Activated CD4-positive, CD25-positive, alpha-beta regulatory T cell treated with anti-CD3 and anti-CD28 coated beads, Interleukin-2, amount 50 U/mL, for 16 hours (primary cell): ENCODE measurements at places on chromosomes 11 and 22.

DNA sequence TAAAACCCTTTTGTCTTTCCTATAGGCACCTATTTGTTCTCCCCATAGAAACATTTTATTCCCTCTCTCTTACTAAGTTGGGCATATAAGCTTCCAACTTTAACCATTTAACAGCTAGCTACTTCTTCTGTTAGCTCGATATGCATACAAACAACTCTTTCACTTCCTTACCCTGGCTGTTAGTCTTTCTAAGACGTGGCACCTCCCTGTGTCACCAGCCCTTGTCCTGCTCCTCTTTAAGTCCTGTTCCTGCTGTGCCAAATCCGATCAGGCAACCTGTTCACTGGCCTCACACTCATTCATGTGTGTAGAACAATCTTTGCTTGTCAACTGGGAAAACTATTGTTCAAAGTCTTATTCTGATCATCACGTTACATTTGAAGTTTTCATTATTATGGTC, 1376.1 kb upstream of the TENM4 start:
- no peak for DNase-seq

GRCh38 chr11:91700854-91701253, 523.8 kb upstream of the FAT3 start:
- DNase-seq: no peak

DNA sequence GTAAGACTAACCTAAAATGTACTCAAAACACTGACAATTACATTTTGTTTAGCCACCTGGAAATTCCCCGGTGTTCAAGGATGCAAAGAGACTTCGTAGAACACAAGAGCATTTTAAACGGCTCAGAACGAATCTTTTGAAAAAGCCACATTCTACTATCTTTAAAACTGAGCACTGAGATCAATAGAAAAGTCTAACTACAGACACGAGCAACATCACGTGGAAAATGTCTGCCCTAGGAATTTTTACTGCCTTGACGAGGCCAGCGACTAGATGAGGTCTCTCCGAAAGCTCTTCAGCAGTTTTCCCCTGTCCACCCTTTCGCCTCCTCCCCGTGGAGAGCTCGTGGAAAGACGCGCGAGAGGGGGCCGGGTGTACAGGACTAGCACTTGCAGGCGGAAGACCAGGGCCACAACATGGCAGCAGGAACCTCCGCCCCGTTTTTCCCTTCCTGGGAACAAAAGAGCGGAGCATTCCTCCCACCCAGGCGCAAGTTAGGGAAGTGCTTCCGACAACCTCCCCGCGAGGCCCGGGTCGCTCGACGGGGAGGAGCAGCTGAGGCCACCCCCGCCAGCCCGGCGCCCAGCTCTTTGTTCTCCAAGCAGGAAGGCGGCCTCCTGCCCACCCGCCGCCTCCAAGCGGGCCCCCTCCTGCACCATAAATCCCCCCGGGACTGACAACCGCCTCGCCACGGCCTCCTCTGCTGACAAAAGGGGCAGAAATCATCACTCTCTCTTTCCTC, 1.1 kb downstream of the EIF4G2 start:
- peak; percentile 6 for DNase-seq

DNA sequence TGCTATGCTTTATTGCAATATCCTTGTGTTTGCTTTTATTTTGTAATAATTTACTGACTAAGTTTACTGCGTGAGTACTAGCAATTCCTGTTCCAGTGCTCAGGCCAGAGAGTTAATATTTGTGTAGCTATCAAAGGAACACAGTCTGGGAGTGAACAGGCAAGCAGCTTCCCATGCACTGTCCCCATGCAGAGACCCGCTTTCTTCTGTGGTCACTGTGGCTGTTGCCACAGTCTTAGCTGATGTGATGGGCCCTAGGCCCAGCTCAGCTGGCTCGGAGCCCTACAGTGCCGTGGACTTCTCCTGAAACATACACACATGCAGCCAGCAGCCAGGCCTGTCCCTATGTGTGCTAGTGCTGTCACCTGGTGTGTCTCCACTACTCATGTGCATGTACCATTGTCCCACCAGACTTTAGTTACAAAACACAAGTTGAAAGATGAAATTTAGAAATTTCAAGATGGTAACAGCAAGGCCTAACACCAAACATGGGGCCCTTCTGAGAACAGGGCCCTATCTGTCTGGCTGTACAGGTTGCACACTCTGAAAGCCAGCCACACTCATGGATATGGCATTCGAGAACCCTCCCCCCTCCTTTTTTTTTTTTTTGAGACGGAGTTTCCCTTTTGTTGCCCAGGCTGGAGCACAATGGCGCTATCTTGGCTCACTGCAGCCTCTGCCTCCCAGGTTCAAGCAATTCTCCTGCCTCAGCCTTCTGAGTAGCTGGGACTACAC, 12.3 kb upstream of the SCUBE2 start:
- no peak for DNase-seq

DNA sequence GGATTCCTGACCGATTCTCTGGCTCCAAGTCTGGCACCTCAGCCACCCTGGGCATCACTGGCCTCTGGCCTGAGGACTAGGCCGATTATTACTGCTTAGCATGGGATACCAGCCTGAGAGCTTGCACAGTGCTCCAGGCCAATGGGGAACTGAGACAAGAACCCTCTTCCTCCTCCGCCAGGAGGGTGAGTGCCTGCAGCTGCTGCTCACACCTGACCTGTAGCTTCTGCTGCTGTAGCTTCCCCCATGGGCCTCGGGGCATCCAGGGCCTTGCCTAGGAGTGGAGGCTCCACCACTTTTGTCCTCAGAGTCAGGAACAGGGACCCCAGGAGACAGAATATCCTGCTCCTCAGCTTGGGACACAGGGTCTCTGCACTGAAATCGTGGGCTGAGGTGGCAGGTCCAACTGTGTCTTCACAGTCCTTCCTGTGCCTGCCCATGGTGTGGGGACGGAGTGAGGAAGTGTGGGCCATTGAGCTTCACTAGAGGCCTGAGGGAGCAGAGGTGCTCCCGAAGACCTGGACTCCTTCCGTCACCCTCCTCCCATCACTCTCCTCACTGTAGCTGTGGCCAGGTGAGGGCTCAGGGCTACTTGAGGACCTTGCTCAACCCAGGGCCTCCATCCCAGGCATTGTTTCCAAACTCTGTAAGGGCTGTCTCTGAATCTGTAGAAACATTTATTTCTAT, 103.8 kb downstream of the ZNF280B start:
- no peak for DNase-seq

DNA sequence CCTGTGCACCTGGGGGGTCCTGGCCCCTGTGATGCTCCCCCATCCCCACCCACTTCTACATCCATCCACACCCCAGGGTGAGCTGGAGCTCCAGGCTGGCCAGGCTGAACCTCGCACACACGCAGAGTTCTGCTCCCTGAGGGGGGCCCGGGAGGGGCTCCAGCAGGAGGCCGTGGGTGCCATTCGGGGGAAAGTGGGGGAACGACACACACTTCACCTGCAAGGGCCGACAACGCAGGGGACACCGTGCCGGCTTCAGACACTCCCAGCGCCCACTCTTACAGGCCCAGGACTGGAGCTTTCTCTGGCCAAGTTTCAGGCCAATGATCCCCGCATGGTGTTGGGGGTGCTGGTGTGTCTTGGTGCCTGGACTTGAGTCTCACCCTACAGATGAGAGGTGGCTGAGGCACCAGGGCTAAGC, 20.0 kb upstream of the TALDO1 start:
- DNase-seq: no peak

- DNase-seq: no peak
Measured at GRCh38 chr22:29203488-29204454, 1.9 kb upstream of the EMID1 start.

DNA sequence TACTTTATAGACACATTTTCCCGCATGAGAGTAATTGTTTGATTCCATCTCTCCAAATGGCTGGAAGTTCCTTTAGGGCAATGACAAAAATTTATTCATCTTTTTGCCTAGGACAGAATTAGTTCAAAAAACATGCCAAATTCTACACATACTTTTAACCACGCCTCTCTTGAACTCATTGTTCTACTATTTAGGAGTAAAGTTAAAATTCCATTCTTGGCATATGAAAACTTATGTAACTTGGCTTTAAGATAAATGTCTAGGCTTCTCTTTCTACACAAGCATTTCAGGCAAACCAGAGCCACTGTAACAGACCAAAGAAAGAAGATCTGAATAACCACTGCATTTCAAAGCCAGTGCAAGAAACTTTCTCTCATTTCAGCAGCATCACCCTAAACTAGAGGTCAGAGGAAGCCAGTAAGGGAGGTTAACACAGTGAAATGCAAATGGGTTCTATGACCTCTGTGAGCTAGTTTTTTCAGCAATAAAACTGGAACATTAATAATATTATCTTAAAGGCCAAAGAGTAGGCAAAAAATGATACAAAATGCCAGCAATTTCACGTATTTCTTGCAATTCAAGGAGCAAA, 73.0 kb downstream of the RSF1 start:
- no peak for DNase-seq

DNA sequence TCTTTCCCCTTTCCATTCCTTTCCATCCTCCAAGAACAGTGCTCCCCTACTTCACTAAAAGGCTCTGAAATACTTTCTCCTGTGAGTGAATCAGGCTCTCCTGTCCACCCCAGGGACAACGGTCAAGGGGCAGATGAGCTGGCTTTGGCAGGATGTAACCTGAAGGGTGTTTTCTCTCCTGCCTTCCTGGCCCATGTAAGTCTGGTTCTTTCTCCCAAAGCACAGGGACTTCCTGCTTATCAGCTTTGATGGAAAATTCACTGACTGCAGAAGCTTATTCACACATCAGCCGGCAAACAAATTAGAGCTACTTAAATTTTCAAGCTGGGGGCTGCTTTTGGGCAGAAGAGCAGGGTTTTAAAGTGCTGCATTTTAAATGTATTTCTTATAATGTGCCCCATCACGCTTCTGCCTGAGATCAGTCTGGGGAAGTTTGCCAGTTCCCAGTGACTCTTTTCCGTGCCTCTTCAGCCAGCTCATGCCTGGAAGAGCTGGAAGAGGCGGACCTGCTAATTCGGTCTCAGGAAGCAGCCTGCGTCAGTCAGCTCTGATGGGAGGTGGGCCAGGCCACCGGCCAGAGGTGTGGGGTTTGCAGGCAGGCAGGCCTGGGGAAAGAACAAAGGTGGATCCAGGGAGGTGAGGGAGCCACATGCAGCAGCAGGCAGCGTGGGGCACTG, 140.4 kb upstream of the TBCEL start:
- DNase-seq: no peak

DNA sequence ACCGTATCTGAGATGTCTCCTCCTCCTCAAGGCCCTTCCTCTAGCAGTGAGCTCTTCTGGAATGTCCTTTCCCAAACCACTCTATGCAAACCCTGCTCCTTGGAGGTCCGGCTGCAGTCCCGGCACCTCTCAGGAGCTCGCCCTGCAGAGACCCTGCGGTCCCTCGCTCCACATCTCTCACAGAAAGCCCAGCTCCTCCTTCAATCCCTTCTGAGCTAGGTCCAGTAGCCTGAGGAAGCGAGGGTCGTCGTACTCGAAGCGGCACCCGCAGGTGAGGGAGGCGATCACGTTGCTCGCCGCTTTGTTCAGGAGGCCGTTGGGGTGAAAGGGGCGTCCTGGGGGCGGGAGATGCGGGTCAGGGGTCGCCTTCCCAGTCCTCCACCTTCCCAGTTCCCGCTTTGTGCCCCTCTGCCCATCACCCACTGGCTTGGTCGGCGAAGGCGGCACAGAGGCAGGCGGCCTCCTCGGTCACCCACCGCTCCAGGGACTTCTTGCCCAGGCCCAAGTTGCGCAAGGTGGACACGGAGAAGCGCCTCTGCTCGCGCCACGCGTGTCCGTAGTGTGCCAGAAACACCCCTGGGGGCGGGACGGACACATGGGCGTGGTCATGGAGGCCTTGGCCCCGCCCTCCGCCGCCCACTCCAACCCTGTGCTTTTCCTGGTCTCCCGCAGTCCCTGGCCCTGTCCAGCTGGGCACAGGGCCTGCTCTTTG, 21.5 kb upstream of the CYP2D6 start:
- DNase-seq: no peak

DNA sequence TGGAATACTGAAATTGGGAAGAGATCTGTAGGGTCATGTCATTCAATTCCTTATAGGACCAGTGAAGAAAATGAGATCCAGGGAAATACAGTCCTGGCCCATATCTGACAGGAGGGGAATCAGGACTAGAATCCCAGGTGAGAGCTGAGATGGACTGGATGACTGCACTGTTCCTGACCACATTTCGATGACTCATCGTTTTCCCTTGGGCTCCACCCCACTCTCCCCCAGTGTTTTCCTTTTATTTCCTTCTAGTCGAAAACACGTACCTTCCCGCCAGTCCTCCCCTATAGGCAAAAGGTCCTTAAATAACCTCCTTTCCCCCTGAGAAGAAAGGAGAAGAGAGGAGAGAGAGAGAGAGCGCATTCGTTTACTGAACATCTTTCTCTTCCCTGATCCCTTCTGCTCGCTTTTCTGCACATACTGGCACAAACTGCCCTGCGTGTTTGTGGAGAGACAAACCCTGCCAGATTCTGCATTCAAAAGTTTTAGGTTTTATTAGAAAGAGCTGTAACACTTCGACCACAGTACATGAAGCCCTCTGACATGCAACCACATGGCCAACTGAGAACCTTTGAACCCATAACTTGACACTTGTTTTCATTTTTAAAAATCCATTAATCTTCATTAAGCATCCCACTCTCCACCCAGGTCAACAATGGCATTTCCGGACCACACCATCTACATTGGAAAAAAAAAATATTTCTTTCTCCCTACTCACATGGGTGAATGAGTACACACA, 565.7 kb downstream of the METTL15 start:
- no peak for DNase-seq
